ENCODE measurements at places on chromosomes 5 and 9. TPM values are rescaled to one million over a fixed set of nuclear protein-coding genes. Genes with fewer than 3 reads are reported as not detected.

GRCh38 chr5:56290378-56291078 lies 57.4 kb upstream of the ANKRD55 start:
- DNase-seq: no peak

GRCh38 chr5:172175263-172175719 lies 12.7 kb downstream of the STK10 start:
- no peak for DNase-seq

- DNase-seq: no peak
Measured at GRCh38 chr5:171441246-171441791, 21.9 kb downstream of the FGF18 start.

- no peak for DNase-seq
Measured at GRCh38 chr9:127014910-127015540, 100.4 kb downstream of the RALGPS1 start.

The SPATA31E1 gene
- total RNA-seq: not detected

GRCh38 chr9:136481558-136481957 lies 1.3 kb downstream of the SEC16A start:
- peak; percentile 2 for DNase-seq

DNA sequence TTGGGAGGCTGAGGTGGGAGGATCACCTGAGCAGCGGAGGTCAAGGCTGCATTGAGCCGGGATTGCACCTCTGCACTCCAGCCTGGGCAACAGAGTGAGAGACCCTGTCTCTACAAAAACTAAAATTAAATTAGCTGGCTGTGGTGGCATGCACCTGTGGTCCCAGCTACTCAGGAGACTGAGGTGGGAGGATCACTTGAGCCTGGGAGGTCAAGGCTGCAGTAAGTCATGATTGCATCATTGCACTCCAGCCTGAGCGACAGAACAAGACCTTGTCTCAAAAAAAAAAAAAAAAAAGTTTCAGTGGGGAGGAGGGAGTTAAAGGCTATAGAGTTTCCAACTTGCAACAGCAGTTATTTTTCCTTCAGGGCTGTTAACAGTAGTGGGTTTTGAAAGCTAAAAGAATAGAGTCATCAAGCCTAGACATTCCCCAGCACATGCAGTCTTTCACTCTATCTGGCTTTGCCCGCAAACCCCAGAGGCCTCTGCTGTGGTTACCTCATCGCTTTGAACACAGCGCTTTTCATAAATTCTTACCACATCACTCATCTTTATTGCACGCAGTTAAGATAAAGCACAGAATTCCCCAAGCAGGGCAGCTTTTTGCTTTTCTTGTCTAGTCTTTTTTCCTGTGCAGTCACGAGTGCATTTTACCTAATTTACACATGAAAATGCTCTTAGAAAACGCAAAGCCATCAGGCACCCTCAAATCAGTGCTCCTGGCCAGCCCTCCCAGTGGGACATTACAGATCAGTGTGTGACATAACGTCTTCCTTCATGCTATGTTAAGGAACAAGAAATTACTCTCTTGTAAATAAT lies 8.7 kb upstream of the SLC2A8 start:
- DNase-seq: peak; percentile 99

The ERMP1 gene
- 9.4 TPM for total RNA-seq

GRCh38 chr9:37028420-37029031 lies 5.5 kb downstream of the PAX5 start:
- DNase-seq: no peak

- no peak for DNase-seq
Measured at GRCh38 chr9:126423142-126423915, 96.7 kb downstream of the MVB12B start.

DNA sequence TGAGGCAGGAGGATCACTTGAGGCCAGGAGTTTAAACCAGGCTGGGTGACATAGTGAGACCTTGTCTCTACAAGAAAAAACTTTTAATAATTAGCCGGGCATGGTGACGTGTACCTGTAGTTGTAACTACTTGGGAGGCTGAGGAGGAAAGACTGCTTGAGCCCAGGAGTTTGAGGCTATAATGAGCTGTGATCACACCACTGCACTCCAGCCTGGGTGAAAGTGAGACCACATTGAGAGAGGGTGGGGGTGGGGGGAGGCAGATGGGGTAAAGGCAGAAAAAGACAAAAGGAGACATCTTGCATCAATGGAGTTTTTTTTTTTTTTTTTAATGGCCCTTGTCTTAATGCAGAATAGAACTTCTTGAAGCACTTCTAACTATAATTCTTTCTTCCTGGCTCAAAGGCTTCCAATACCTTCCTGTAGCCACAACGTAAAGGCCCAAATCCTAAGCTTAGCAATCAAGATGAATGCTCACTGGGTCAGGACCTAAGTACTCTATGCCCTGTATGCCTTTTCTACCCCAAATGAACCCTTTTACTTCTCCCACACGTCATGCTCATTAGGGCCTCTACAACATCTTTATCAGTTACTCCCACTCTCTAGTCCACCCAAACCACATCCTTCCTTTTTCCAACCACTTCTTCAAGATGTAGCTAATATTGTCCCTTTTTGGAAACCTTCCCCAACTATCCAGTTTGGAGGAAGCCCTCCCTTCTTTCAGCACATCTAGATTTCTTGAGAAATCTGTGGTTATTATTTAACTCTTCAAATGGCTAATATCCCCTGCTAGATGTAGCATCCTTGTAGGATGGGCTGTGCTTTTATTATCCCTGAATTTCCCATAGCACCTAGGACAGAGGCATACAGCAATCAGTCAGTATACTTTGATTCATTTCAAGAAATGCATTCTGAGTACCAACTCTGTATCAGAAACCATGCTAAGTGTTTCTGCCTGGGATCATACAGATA lies 40.8 kb downstream of the CSF2 start:
- no peak for DNase-seq

DNA sequence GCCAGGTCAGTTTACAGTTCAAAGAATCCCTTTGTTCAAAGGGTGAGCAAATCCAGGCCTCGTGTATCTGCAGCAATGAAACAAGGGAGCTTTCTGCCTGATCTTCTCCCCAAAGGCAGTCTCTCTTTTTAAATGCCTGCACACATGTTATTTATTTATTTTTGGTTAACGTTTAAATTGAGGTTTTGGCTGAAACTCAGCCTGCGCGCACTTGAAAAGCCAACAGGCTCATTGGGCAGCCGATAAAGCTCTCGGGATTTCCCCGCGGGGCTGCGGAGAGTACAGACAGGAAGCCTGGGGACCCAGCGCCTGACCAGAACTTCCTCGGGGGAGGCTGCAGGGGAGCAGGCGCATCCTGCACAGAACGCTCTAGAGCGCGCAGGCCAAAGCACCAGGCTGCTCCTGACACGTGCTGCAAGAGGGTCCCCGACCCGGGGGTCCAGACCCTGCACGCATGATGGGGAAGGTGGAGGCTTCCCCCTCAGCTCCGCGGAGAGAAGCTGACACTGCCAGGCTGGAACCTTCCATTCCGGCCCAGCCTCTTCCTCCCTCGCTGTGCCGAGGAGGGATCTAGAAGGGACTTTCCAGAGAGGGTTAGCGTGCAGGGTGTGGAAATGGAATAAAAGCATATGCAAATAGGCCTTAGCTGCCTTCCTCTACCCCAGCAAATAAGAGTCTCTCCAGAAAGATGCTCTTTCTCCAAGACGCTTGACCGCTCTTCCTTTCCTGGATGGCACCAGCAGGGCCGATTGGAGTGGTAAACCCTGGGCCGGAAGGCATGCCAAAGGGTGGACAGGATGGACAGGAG lies 46.1 kb downstream of the PTTG1 start:
- peak; percentile 67 for DNase-seq

GRCh38 chr9:107637421-107638420 lies 148.2 kb upstream of the KLF4 start:
- DNase-seq: peak; percentile 100

DNA sequence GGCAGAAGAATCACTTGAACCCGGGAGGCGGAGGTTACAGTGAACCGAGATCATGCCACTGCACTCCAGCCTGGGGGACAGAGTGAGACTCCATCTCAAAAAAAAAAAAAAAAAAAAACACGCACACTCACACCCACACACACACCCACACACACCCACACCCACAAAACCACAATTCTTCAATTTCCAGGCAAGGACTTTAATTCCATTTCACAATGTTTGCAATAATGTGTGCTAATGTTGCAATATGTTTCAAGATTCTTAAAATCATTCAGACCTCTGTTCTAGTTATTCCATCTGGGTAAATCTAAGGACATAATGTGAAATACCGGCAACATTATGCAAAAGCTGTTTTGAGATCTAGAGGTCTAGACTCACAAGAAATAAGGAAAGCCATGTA lies 28.3 kb downstream of the CCDC69 start:
- peak; percentile 68 for DNase-seq

DNA sequence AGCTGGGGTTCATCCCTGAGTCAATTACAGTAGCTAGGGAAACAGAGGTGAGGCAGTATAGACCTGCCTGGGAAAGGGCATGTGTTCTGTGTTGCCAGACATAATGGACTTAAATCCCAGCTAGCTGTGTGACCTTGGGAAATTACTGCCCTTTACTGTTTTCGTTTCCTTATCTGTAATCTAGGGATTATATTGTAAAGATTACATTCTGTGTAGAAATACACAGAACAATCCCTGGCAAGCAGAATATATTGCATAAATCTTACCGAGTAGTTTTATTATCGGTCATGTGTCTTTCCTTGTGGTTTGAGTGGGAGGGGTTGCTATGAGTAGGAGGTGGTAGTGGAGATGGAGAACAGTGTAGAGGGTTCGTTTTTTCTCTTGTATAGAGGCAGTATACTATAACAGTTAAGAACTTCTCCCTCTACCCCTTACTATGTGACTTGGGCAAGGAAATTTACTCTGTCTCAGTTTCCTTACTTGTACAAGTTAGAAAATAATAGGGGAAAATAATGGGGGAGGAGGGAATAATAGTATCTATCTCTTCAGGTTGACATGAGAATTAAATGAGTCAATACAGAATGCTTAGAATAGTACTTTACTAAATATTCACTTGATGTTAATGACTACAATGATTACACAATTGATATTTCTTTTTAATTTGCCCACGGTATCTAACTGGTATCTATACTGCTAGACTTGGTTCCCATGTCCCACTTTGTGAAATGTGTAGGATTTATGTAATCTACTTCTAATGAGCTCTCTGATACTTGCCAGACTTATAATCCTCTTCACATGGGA lies 7.1 kb upstream of the DMXL1 start:
- DNase-seq: peak; percentile 78

DNA sequence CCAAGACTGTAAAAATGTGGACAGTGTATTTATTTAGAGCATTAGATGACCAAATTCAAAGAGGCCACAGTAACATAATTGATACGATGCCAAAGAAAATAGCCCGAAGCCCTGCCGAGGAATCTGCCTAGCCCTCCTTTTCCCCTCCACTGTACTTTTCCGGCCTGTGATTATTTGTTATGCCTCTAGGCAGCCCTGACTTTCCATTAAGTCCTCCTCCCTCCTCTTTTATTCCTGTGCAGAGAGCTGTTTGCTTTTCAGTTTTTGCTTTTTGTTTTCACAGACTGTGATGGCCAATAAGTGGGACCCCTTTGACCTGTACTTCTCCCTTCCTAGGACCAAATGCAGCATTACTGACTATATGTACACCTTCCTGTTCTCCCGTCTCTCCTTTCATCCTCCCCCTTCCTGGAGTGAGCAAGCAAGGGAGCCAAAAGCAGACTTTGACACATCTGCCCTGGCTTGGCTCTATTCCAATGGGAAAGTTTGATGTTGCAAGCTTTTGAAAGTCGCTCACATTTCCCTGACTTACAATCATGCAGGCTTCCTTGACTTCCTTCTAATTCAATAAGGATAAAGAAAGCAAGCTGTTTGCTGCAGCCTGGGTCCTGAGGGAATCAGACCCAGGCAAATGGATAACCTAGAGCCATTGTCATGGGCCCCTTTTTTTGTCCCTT lies 76.1 kb downstream of the NREP start:
- peak; percentile 99 for DNase-seq

GRCh38 chr9:2477755-2478154 lies 143.8 kb upstream of the VLDLR start:
- DNase-seq: peak; percentile 41

The CD180 gene
- 0.09 TPM for total RNA-seq

DNA sequence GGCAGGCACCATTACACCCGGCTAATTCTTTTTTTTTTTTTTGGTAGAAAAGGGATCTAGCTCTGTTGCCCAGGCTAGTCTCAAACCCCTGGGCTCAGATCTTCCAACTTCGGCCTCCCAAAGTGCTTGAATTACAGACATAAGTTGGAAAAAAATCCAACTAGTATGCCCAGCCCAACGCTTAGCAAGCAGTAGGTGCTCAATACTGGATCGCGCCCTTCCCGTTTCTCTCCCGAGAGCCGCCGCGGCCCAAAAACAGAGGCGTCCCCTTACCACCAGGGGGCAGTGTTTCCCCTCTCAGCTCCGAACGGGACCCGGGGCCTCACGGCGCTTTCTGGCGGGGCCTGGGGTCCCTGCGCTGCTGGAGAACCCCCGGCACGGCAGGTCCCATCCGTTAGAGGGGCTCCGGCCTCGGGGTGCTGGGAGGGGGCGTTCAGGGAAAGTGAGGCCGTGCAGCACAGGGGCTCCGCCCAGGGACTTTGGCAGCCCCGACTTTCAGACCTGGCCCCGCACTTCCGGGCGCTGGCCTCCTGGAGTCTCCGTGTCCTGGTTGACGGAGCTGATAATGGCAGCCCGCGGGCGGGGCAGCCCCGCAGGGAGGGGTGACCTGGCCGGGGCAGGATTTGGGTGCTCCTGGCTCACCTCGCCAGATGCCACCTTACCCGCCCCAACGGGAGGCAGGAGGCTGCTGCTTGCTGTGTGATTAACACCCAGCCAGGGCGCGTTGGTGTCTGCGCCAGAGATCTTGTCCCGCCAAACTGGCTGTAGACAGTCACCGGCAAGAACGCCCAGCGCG lies 15.2 kb downstream of the PTGES start:
- peak; percentile 74 for DNase-seq

GRCh38 chr5:40618926-40619325 lies 60.8 kb upstream of the PTGER4 start:
- no peak for DNase-seq

The RANBP17 gene
- 10.6 TPM for total RNA-seq

DNA sequence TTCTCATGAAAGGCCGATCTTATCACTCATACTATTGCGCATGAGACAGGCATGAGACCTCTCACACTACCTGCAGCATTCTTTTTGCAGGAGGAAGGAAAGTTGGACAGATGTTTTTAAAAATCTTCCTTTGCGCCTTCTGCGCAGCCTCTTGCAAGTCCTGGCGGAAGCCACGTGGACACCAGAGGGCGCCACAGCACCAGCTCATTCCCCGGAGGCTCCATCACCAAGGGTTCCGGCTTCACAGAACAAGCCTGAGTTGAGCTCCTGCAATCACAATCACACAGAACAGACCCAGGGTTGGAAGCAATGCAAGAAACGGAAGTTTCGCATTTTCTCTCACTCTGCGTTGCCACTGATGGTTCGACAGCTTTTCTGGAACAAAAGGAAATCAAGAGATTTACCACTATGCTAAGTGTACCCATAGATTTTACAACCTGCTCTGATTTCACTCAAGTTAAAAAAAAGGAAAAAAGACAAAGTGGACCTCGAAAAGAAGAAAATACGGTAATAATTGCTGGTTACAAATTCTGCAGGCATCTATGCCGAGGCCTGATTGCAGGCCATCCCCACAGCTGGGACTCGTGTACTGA lies 304.7 kb upstream of the MSX2 start:
- DNase-seq: peak; percentile 94

- no peak for DNase-seq
Measured at GRCh38 chr9:109341561-109341960, 20.7 kb upstream of the EPB41L4B start.
